Ascending aorta (tissue), 2 donors: ENCODE measurements at places on chromosomes 11 and 22. TPM values are rescaled to one million over a fixed set of nuclear protein-coding genes. Genes with fewer than 3 reads are reported as not detected.
A peak's percentile ranks its signal among the peaks of the same experiment; 100 is the strongest.

DNA sequence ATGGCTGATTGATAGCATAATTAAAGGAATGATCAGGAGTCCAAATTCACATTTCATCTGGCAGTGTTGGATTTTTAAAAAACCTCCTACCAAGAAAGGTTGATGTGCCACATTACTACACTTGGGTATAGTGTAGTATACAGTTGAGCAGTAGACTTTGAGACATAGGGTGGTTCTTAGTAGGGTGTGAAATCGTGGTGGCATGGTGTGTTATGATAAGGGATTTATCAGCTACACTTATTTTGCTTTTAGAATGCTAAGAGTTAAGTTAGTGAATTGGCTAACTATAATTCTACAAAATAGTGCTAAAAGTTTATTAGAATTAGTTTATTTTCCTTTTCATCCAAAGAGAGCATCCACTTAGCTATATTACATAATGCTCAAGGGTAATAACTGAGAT lies 13.1 kb downstream of the TBCEL start:
- DNase-seq: no peak

DNA sequence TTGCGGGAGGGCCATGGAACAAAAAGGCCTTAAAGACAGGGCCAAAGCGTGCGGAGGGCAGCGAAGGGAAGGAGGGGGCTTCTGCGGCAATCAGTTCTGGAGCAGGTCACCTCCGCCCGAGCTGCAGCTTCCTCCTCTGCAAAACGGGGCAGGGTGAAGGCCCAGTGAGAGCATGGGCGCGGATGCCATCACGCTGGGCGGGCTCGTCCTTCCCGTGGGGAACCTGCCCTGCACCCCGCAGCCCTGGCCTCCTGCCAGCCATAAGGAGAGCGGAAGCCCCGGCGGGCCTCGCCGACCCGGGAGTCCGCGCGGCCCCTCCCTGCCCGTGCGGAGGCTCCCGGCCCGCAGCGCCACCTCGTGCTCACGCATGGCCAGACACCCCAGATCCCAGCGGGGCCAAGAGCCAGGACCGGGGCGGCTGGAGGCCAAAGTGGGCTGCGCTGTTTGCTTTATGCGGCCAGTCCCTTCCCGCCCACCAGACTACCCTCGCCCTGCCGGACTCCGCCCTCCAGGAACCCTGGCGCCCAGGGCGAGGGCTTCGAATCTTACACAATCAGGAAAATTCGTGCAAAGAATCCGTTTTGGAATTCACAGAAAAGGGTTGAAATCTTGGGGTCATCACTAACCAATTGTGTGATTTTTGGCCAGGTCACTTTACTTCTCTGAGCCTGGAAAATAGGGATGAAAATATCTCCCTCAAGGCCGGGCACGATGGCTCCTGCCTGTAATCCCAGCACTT lies 16.1 kb downstream of the TSKU start:
- DNase-seq: peak; percentile 93

DNA sequence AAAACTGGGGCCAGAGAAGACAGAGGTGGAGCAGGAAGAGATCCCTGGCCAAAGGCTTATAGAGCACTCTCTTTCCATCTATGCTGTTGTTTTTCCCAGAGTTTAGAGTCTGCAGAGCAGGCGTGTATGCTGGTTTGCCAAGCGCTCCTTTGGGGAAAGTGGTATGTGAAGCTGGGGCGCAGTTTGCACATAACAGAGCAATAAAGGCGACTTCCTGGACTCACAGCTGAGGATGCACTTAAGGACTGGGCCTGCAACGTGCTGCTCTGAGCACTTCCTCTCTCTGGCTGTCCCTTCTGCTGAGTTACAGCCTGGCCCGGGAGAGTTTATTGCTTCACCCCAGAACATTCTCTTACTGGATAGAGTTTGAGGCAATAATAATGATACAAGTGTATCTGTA lies 41.7 kb downstream of the THAP12 start:
- no peak for DNase-seq

DNA sequence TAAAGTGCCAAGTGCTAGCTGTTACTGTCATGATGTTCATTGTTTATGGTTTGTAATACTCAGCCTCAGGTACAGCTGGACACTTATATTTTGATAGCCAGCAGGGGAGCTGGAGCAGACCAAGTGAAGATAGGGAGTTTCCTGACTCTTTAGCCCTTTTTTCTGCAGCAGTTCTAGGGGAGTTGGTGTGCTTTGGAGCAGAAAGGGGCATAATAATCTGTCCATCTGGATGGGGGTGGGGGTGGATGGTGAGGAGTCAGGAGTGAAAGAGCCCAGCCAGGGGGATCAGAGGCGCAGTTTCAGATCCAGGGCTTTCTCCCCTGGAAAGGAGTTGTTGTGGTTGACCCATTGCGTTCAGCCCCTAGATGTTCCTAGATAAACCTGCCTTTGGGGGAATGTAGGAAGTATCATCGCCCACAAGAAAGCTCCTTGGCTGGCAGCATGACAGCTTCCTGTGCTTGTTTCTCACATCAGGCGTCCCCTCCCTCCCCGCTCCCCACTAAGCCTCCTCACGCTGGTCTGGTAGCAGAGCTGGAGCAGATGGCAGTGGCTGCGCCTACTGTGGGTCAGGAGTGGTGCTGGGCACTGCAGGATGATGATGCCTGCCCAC lies 41.9 kb downstream of the MED15 start:
- DNase-seq: no peak

- no peak for DNase-seq
Observed at GRCh38 chr11:126514061-126514693, 158.7 kb downstream of the ST3GAL4 start.

- DNase-seq: no peak
Observed at GRCh38 chr11:110297076-110297725, 787 bp upstream of the RDX start.

GRCh38 chr22:28574159-28574788 lies 105.4 kb downstream of the TTC28 start:
- no peak for DNase-seq

DNA sequence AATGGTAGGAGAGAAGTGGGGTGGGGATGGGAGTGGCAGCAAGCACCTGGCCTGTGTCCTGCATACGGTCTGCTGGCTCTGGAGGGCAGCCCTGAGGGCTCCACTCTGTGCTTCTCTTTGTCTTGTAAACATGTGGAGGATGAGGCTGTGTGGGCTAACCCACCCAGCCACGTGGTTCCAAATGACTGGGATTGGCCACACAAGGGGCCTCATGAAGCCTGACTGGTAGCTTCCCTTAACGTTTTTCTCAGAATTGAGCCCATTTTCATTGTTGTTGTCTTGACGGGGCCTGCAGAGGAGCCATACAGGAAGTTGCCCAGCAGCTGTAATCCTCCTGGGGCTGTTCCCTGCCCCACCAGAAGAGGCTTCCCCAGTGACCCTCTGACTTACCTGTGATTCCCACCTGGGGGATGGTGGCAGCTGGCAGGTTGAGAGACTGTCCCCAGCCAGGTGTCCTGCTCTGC lies 18.0 kb downstream of the DERL3 start:
- DNase-seq: no peak

GRCh38 chr11:42555190-42555589 lies 756.6 kb upstream of the API5 start:
- DNase-seq: no peak

DNA sequence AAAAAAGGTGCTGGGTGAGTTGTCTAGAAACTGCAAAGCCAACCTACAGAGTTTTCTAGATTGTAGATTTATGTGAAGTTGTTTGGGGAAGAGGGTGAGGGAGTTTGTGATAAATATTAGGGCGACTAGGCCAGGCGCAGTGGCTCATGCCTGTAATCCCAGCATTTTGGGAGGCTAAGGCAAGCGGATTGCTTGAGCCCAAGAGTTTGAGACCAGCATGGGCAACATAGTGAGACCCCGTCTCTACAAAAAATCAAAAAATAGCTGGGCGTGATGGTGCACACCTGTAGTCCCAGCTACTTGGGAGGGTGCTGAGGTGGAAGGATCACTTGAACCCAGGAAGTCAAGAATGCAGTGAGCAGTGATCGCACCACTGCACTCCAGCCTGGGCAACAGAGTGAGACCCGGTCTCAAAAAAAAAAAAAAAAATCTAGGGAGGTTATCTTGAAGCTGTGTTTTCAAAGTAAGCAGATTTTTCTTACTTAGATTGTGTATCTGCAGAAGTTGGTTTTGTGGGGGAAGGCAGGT lies 844 bp downstream of the APOL6 start:
- no peak for DNase-seq

DNA sequence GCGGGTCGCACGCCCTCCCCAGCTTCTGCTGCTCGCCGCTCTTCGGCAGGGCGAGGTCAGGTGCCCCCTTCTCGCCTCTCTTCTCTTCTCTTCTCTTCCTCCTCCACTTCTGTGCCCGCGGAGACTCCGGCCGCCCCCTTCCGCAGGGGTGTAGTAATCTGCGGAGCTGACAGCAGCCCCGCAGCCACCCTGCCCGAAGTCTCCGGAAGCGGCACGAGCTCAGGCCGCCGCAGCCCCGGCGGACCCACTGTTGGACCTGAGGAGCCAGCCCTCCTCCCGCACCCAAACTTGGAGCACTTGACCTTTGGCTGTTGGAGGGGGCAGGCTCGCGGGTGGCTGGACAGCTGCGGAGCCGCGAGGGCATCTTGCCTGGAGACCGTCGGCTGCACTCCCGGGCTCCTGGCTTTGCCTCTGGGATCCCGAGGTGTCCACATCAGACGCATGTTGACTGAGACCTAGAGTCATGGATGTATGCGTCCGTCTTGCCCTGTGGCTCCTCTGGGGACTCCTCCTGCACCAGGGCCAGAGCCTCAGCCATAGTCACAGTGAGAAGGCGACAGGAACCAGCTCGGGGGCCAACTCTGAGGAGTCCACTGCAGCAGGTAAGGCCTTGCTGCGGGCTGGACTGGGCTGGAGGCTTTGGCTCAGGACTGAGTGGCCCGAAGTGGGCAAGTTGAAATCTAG lies 486 bp downstream of the STIM1 start:
- peak; percentile 78 for DNase-seq

- no peak for DNase-seq
Observed at GRCh38 chr11:108960501-108960900, 295.6 kb downstream of the DDX10 start.

- DNase-seq: no peak
Observed at GRCh38 chr11:33866936-33867335, 24.9 kb downstream of the LMO2 start.

DNA sequence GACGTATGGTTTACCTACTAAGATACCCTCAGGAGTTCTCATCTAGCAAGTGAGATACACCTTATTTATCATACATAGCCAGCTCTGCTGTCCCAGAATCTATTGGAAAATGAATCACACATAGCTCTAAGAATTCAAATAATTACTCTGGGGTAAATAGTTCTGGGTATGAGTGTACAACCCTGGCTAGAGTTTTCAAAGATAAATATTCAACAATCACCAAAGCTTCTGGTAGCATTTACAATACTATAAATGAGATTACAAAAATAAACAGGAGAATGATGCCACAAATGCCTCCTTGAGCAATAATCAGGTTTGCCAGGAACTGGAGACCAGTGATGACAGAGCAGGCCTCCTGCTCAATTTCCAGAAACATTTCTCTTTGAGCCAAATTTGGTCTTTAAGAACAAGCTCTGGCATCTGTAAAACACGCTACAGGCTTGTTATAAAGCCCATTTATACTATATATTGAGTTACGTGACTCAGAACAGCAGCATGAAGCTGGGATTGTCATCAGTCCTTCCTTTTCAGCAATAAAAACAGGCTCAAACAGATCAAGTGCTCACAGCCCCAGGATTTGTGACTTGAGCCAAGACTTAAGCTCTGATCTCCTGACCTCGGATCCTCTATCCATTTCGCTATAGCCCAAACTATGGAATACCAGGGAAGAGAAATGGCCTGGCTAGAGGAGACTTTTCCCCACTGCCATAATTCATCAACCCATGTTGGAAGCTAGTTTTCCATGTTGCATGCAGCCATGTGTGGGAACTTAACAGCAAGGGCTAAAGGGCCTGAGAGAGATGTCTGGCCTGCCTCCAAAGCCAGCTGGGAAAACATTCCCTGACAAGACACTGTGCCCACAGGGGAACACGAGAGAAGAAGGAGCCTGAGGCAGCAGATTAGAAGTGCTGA lies 19.7 kb downstream of the RAB30 start:
- DNase-seq: peak; percentile 79

DNA sequence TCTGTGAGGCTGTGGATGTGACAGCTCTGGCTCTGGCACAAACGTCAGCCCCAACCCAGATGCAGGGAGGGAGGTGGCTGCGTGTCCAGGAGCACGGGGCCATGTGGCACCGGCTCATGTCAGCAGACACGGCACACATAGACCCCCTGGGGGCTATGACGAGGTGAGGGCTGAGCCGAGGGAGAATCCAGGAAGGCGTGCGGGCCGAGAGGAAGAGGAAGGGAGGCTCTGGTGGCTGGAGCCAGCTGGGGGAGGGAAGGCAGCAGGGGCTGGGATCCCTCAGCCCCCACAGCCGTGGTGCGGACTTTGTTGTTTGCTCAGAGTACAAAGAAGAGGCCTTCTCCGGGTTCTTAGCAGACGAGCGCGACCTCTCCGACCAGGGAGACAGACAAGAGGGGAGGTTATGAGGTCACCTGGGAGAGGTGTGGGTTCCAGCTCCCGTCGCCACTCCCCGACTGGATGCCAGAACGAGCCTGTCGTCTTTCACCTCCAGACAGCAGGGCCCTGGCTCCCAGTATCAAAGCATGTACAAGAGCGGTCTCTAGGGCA lies 46.1 kb downstream of the CDKN1C start:
- DNase-seq: no peak

DNA sequence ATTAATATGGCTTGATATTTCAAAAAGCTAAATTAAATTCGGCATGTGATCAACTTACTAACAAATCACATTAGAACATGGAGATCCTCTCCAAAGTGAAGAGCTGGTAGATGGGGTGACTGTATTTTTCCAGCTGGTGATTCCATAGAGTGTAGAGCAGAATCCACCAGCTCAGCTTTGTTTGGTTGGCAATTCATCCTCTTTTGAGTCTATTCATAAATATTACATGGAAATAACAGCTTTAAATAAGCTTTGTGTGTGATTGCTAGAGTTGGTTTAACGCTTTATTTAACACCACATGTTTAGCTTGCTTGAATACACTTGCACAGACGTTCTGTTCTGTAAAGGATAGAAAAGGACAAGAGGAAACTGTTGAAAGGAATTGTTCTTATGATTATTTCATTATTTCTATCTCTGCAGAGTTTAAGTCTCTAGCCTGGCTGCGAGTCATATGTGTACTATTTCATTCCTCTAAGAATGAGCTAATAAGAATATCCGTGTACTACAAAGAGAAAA lies 738.3 kb upstream of the KIRREL3 start:
- DNase-seq: no peak

SAA1 gene
- 70.4 TPM for total RNA-seq

ENTHD1 gene
- total RNA-seq: 0.21 TPM

APIP gene
- total RNA-seq: 3.6 TPM

FAM83F gene
- not detected for total RNA-seq

PLEKHB1 gene
- total RNA-seq: 3.5 TPM

ZNF280B gene
- total RNA-seq: not detected

CREBZF gene
- total RNA-seq: 29.7 TPM

TANGO2 gene
- 26.3 TPM for total RNA-seq
